Endothelial cell of umbilical vein (primary cell): ENCODE measurements at places on chromosomes 4 and X. TPM values are rescaled to one million over a fixed set of nuclear protein-coding genes. Genes with fewer than 3 reads are reported as not detected.

GRCh38 chr4:140906993-140907962 is 151.1 kb upstream of the TBC1D9 start:
- DNase-seq, result no peak

DNA sequence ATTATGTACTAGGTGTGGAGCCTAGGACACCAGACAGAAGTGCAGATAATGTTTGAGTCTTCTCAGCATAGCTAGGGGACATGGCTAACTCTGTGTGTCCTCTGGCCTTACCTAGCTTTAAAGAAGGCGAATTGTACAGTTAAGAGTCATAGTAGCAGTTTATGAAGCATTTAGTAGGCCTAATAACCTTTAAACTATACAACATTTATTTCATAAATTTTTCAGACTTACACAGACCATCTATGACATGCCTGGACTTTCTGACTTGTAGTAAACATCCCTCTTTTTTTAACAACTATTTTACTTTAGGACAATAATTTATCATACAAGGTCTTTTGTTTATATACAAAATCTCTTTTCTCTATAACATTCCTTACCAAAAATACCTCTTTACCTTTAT is 37.4 kb downstream of the ETNPPL start:
- DNase-seq, result no peak

The PNMA6A gene
- total RNA-seq, result 1.3 and 1.8 TPM in 2 replicates

DNA sequence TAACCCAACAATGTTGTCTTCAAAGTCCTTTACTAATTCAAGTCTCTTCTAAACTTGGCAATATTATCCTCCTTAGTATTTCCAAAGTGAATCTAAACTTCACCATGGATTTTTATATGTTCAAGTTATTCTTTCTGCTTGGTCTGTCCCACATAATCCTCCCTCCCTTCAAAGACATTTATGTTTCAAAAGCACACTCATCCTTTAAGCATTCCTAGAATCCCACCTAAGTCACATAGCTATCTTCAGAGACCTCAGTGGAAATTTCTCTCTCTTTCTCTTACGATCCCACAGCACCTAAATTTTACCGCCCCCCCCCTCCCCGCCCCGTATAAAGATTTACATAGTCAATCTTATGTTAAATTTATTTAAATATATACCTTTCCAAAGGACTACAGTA is 314.9 kb upstream of the GRIA3 start:
- DNase-seq, result no peak

GRCh38 chr4:108861334-108861733 is 98.5 kb upstream of the ETNPPL start:
- DNase-seq, result peak; percentile 26

GRCh38 chr4:175784986-175785525 is 27.0 kb downstream of the GPM6A start:
- no peak for DNase-seq

The HELT gene
- total RNA-seq, result not detected in 2 replicates

The MMAA gene
- total RNA-seq, result 5.1 and 5.6 TPM in 2 replicates

DNA sequence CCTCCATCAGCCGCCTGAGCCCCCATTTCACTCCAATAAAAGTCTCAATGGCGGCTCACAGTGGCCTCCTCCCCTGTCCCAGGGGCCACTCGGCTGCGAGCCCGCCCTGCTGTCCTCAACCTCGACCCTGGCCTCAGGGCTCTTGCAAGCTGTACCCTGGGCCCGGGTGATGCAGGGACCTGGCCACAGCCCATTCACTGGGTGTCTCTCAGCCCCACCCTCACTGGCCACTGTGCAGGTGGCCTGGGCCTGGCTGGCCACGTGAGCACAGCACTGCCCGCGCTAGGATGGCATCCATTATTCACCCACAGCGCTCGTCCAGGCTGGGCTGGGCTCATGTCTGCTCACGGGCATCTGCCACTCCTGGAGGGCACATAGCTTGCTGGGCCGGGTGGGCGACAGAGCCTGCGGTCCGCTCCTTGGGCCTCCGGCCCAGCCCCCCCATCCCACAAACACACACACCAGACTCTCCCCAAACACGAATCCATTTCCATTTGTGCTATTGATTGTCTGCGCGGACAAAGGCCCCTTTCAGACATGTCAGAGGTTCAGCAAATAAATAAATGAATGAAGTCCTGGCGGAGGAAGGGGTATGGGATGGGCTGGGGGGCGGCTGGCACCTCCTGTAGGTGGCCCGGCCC is 16.5 kb upstream of the FGFR3 start:
- no peak for DNase-seq

DNA sequence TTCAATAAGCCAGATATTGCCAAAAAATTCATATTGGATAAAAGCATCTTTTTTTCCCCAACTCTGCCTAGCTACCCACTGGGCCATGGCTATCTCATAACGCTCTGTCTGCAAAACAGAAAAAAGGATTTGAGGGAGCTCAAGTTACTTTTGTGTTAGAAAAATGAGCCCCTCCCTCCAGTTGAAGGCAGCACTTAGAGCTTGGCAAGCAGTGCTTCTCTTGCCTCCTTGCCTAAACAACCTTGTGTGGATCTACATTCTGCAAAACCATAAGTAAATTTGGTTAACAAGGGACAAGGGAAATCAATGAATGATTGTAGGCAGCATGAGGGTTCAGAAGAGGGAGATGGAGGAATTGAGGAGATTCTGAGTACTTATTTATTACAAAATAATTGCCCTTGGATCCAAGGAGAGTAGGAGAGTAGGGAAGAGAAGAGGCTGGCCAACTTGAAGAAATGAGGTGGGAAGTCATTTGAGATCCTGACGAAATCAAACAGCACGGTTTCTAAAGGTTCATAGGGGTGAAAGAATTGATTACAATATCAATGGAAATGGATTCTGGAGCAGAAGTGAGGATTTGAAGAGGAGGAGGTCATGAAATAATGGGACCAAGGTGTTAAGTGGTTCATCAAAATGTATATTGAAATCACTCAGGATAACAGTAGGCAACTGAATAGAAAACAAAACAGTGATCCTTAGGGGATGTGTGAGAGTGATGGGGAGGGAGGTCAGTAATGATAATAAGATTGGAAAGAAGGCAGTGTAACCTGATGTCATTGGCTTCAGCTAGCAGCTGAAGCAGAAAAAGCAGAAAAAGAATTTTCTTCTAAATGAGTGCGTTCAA is 434.8 kb upstream of the IGFBP7 start:
- DNase-seq, result no peak
